Activated CD4-positive, alpha-beta T cell treated with anti-CD3 and anti-CD28 coated beads, Interleukin-2, amount 10 ng/mL, durations not matched to agents 7 days and 5 days (primary cell): ENCODE measurements at places on chromosomes 16 and 17. TPM values are rescaled to one million over a fixed set of nuclear protein-coding genes. Genes with fewer than 3 reads are reported as not detected.

PROCA1 gene
- total RNA-seq: 5.5 TPM

GPR142 gene
- total RNA-seq: not detected

USP32 gene
- 34.0 TPM for total RNA-seq

C16orf46 gene
- total RNA-seq: not detected

ARSG gene
- total RNA-seq: 13.8 TPM

CLDN7 gene
- total RNA-seq: not detected

CCDC40 gene
- not detected for total RNA-seq

TLCD3A gene
- total RNA-seq: 5.8 TPM

DNA sequence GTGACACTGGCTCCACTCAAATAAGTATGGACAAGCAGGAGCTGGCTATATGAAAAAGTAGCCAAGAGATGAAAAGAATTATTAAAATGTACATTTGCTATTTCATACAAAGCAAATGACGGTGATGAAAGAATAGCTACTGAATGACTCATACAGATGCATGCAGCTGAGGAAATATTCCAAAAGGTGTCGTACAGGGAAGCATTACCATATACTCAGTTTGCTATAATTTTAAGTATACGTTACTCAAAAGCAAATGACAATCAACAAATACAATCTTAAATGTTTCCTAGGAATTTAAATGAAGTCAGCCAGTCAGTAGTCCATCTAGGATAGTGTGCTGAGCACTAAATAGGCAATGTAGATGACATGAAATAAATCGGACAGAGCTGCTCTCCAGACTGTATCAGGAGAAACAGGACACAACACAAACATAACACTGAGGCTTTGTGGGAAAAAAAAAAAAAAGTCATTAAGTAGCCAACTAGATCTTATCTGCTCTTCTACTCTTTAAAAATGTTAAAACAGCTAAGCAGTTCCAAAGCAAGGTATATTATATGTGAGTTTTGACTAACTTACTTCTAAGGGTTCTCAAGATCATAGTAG lies 65.0 kb downstream of the NCOR1 start:
- DNase-seq: no peak

DNA sequence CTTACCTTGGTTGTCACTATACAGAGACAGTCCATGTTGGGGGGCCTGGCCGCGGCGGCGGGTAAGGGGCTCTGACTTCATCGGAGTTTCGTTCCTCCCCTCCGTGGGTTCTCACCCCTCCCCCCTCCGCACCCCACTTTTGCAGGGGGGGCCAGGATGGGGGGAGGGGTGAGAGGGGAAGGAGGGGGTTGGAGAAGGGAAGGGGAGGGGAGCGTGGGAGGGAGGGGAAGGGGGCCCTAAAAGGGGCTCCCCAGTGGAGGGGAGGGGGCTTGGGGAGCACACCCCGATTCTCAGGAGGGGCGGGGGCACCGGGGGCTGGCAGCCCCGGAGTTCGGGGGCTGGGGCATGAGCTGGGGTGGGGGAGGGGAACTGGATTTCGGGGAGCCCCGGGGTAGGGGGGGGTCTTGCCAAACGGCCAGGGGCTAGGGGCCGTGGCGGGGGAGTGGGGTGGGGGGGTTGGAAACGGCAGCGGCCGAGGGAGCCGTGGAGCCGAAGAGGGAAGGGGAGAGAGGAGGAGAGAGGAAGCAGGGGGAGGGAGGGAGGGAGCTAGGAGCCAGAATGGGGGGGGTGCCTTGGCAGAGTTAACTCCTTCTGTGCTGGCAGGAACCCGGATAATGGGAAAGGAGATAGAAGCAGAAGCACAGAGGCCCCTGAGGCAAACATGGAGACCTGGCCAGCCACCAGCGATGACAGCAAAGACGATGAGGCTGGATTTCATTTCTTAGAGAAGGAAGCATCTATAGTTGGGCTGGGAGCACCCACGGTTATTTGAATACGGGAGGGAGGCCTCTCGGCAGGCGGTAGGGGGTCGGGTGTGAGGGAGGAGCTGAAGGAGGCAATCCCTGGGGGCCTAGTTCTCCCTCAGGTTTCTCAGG lies 2.3 kb downstream of the DLG4 start:
- no peak for DNase-seq

DNA sequence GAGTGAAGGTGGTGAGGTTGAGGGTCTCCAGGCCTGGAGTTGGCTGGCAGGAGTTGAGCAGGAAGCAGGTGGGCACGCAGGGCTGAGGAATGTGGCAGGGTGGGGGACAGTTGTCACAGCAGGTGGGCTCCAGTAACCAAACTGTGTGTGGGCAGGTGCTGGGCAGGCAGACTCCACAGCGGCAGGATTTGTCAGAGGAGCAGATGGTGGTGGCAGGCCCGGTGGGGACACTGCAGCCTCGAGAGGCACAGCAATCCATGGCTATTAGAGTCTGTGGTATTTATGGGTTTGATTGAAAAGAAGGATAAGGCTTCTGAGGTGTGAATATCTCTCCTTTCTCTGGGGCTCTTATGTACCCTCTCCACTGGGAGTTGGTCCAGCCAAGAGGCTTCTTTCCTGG lies at the start of gene KRTAP3-3:
Gene KRTAP3-3, minus strand, starts transcription at position 326 of the 400 bp plus-strand sequence. Its CDS starts 67 bp downstream, at position 259.
- no peak for DNase-seq

DNA sequence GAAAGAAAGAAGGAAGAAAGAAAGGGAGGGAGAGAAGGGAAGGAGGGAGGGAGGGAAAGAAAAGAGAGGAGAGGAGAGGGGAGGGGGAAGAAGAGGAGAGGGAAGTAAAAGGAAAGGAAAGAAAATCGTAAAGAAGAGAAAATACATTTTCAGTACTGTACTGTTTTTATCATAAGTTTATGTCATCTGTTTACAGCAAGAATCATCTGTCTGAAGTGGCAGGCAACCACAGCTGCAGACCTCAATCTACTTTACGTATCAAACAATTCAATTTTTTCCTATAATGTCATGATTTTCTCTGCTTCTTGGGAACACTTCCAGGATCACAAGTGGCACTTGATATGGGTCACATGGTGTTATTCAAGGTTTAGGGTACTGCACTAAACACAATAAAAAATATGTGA lies 58.3 kb downstream of the USP32 start:
- DNase-seq: no peak

DNA sequence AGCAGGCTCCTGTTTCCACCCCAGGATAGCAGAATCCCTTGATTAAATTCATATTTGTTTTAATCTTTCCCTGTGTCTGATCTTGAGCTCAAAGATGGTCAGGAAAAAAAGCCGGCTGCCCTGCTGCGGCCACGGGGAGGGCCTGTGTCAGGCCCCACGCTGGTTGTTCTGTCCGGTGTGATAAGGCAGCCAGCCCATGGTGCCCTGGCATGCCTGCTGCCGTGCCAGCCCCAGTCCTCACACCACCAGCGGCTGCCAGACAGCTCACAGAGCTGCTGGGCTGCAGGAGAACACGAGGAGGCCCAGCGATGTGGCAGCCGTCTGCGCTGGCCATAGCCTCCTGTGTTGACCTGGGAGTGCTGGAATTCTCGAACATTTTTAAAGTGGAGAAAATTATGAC lies 34.7 kb upstream of the BRD7 start:
- no peak for DNase-seq

DNA sequence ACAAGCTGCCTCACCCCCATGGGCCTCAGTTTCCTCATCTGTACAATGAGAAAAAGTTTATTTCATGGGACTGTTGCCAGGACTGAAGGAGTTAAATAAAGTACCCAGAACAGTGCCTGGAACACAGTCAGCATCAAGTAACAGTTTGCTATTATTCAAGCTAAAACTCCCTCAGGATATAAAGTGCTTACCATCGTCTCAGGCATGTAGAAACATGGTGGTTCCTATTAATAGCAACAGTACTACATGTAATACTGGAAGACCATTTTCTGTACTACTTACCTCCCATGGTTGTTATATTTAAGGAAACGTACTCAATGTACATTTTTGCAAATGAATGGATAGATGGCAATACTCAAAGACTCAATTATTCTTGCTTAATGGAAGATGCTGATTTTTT lies 93.4 kb downstream of the NCOR1 start:
- DNase-seq: no peak

DNA sequence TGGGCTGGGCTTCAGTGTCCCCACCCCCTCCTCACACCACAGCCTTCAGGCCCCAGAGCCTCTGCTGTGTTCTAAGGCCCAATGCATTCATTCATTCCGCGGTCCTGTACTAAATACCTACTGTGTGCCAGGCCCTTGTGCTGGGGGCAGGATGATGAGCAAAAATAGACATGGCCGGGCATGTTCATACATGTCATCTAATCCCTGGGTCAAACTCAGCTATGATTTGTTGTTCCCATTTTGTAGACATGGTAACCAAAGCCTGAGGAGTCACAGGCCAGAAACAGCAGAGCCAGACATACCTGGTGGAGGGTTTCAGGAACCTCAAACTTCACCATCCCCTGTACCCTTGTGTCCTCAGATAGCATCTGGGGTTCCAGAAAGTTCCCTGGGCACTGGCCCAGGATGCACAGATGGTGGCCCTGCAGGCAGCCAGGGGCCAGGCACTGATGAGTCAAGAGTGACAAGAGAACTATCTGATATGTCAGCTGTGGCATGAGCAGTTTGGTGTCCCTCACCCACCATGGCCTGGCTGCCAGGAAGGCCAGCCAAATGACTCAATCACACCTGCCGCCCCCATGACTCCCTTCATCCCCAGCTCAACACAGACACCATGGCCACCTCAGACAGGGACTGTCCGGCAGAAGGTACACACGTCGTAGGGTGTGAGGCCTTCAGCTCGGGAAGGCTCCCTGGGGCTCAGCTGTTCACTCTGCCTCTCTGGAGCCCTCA lies 2.7 kb upstream of the RRAD start:
- no peak for DNase-seq
